ENCODE measurements at places on chromosomes 3 and 15. TPM values are rescaled to one million over a fixed set of nuclear protein-coding genes. Genes with fewer than 3 reads are reported as not detected.

- DNase-seq = no peak
Observed at GRCh38 chr15:26590676-26591075, 182.2 kb downstream of the GABRB3 start.

DNA sequence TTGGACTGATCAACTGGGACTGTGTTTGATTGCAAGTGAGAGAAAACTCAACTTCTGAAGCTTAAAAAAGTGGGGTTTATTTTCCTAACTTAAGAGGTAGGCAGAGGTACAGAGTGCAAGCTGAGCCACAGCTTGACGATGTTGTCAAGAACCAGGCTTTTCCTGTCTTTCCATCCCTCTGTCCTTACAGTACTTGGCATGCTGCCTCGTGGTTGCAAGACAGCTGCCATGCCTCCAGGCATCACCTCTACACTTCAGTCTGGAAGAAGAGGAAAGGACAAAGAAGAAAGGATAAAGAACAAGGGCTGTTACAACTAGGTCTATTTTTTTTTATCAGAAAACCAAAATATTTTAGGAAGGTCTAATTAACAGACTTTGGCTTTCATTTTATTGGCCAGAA, 51.8 kb upstream of the GALNT15 start:
- DNase-seq = no peak

- no peak for DNase-seq
Observed at GRCh38 chr3:133445108-133445507, 45.3 kb downstream of the BFSP2 start.

DNA sequence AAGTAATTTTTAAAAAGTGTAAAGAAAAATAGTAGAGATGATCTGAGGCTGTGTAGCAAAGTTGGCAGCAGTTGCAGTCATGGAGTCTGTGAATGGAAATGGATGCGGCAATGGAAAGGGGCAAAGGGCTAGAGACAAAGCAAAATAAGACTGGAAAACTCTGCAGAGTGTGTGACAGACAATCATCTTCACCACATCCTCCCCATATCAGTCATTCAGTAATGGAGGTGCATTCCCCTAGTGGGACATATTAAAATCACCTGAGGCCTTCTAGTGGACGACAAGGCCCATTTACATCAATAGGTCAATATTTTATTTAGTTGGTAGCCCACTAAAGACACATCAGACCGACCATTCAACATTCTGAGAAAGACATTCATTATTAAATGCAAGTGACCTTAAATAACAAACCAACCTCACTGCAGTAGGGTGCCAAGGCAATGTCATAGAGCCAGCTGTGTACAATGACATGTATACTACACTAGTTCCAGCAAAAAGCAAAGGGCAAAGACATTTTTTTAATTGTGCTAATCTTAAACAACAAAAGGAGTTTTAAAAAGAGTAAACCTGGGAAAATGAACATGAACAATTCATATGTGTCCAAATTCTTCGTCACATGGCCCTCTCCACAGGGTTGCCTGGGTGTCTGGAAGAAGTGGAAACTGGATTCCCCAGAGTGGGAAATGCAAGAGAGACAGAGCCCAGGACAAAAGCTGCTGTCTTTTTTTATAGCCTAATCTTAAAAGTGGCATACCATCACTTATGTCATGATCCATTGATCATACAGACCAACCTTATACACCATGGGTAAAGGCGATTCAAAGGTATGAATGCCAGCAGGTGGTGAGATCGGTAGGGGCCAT, 15.6 kb upstream of the RAP2B start:
- DNase-seq = no peak

- DNase-seq = no peak
Observed at GRCh38 chr15:57671636-57672035, 34.9 kb upstream of the POLR2M start.

Gene INAFM2
- total RNA-seq = 17.3 TPM

DNA sequence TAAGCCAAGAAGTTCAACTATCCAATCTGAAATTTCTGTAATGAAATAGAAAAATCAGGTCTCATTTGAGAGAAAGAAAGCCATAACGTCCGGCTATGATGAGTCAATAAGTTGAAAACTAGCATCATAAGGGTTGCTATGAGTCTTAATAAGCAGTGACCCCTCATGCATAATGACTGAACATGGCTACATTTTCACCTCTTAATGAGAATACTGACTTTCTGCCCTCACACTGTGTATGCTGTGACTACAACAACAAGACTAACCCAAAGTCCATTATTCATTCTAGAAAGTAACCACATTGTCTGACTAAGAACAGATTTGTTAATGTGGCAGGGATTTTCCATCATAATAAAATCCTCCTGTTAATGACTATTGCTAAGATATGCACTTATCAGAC, 884.0 kb upstream of the CADM2 start:
- DNase-seq = no peak

Gene CXCR6
- total RNA-seq = not detected

Gene FSTL1
- total RNA-seq = 179 TPM

GRCh38 chr3:61563313-61564271, 2.2 kb downstream of the PTPRG start:
- no peak for DNase-seq

DNA sequence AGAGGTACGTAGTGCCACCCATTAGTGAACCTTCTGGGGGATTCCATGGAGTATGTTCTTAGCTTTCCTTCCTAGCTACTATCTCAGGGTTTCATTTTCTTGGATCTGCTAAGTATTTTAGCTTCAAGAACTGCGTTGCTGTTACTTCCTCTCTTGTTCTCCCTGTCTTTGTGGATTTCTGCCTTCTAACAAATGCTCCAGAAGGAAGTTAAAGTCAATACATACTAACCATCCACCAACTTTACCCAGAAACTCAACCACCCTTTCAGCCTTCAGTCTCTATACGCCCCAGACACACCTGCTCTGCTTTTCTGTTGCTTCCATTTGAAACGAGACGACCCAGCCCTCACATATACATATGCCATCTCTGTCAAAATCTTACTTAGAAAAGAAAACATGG, 2.4 kb upstream of the KLF13 start:
- no peak for DNase-seq

GRCh38 chr3:193732391-193732790, 139.4 kb downstream of the OPA1 start:
- peak; percentile 74 for DNase-seq

GRCh38 chr3:60582288-60582687, 669.0 kb downstream of the FHIT start:
- DNase-seq = no peak

DNA sequence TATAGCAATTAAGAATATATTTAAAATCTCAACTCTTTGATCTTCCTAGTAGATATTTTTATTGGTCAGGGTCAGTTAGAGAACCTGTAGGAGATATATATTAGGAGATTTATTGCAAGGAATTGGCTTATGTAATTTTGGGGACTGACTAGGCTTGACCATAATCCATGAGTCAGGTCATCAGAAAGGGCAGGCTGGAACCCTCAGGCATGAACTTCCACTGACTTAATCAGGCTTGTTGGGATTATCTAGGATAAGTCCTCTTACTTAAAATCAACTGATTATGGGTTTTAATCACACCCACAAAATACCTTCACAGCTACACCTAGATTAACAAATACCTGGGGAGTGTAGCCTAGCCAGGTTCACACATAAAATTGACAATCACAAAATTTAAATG, 156.1 kb downstream of the MYRIP start:
- no peak for DNase-seq

- DNase-seq = no peak
Observed at GRCh38 chr15:82699726-82700125, 9.9 kb downstream of the AP3B2 start.

- DNase-seq = no peak
Observed at GRCh38 chr15:81948222-81948621, 97.6 kb downstream of the MEX3B start.

- DNase-seq = no peak
Observed at GRCh38 chr3:124257336-124257864, 265.5 kb upstream of the ROPN1 start.

DNA sequence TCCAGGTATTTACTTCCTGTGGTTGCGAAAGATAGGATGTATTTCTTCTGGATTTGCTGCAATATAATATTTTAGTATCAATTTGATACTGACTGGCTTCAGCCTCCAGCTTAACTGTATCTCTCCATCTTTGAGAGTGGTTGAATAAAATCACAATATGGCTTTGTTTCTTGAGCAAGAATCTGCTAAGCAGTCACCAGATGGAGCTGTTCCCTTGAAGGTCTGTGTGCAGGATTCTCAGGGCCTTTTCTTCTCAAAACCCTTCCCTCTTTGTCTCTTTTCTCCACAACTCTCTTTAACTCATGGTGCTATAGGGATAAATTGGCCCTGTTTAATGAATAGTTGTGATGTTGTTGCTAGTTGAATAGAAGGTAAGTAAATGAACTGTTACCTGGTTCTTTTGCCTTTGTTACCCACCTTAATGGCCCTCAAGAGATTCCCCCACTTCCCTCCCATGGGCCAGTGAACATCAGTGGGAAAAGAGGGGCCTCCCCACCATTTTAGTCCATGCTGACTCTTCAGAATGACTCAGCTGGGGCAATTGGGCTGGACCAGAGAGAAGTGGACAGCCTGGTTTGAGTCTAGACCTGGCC, 34.8 kb upstream of the RAB6B start:
- peak; percentile 23 for DNase-seq

Gene C2CD4A
- 0.35 TPM for total RNA-seq

Gene ANKRD63
- not detected for total RNA-seq

Gene ACSBG1
- 0.07 TPM for total RNA-seq

DNA sequence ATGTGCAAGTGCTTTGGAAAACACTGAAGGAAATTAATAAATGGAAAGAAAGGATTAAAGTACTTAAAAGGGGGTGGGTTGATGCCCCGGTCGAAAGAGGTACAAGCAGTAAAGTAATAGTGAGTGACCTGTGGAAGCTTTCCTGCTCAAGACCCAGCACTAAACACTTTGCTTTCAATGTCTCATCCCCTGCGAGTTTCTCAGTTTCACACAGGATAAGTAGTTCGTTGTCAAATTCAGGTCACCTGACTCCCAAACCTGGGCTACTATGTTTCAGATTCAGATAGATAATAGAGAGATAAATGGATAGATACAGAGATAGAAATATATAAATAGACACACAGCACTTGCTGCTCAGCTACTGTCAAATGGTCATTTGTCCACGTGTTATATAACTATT, 19.6 kb downstream of the STAC start:
- DNase-seq = no peak

Gene GPR176
- 35.4 TPM for total RNA-seq

GRCh38 chr15:52523192-52523591, 5.5 kb downstream of the MYO5A start:
- DNase-seq = peak; percentile 45

- no peak for DNase-seq
Observed at GRCh38 chr3:103170651-103171050, 735.8 kb downstream of the ZPLD1 start.

DNA sequence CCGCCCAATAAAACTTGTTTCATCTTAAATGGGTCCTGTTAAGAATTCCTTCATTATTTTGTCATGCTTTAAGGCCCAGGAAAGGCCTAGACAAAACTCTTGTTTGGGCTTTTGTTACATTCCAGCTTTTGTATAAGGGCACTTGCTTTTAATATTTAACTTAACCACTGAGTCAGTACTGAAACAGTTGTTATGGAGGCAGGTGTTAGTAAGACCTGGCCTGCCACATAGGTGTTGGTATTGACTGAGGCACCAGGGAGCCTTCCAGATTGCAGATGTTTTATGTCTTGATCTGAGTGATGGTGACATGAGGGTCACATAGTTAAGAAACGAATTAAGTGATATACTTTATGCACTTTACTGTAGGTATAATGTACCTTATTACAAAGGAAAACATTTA, 274.9 kb upstream of the TGFBR2 start:
- DNase-seq = no peak

GRCh38 chr15:95760508-95760907, 570.0 kb upstream of the NR2F2 start:
- no peak for DNase-seq

DNA sequence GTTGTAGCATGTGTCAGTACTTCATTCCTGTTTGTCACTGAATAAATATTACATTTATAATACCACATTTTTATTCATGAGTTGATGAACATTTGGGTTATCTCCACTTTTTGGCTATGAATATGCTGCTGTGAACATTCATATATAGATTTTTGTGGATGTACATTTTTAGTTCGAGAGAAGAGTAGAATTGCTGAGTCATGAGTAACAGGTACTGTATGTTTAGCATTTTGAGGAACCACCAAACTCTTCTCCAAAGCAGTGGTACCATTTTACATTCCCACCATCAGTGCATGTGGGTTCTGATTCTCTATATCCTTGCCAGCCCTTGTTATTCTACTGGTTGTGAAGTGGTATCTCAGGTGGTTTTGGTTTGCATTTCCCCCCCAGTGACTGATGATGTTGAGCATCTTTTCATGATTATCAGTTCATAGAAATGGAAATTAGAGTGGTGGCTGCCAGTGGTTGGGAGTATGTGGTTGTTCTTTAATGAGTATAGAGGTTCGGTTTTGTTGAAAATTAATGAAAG, 59.6 kb downstream of the CCDC66 start:
- DNase-seq = no peak

DNA sequence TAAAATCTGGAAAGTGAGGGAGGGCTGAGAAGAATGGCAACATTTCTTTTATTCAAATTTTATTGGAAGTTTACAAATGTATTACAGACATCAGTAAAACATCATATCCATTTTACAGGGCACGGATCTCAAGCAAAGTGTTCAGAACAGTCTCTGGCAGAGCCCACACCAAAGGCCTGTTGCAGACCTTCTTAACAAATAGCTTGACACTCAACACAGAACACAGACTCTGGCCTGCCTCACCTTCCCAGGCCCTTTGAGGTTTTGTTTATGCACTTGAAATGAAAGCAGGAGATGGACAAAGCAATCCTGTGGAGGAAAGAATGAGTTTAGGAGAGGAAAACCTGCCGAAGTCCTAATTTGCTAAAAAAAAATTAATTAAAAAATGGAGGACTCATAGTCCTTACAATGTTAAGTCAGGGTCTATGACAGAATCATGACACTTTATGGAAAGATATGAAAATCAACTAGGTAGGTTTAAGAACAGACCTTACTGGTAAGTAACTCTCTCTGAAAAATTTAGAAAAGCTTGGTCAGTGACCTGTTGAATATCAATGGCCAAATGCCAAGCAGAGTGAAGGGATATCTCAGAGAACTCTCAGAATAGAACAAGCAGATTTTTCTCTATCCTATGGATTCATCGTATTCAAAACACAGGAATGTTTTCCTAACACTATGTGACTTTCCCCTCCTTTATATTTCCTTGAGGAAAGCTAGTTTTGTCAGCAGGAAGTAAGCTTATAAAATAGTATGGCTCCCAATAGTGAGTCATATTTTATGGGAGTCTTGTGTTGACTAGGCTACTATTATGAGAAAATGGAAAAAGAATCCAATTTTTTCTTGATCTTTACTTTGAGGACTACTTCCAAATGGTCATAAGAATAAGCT, 70.8 kb upstream of the PSMD6 start:
- no peak for DNase-seq

- DNase-seq = no peak
Observed at GRCh38 chr3:12590096-12590495, 33.2 kb downstream of the MKRN2 start.

Gene SMCO1
- not detected for total RNA-seq

GRCh38 chr3:188006726-188007393, 147.1 kb upstream of the LPP start:
- peak; percentile 93 for DNase-seq

Data from epithelial cell of proximal tubule (primary cell).